ENCODE measurements at places on chromosomes 2 and 18.

DNA sequence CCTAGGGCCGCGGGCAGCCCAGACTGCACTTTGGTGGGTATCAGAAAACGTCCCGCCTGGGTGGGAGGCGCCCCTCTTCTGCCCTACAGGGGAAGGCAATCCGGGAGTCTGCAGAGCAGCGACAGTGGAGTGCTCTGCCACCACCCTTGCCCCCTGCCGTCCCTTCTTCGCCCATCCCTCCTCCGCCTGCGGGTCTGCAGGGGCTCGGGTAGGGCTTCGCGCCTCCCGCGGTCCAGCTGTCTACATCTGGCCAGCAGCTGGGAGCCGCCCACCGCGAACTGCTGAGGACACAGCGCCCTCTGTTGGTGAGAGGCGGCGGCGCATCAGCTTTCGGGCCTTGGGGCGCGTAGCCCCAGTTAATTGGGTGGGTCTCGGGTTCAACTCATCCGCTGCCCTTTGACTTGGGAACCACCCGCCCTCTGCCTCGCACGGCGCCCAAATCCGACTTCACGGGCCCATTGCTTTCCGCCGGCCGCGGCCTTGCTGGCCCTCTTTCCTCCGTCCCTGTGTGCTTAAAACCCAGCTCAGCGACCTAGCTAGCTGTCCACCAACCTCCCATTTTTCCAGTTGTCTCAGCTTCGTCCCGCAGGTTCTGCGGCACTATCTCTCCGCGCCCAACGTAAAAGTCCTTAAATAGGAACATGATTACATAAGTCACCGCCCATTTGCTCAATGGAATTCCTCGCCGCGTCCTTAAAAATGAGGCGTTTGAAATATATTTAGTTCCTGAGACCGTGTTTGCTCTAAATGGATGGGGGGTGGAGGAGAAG is 17.6 kb downstream of the WNT10A start:
- no peak for DNase-seq

DNA sequence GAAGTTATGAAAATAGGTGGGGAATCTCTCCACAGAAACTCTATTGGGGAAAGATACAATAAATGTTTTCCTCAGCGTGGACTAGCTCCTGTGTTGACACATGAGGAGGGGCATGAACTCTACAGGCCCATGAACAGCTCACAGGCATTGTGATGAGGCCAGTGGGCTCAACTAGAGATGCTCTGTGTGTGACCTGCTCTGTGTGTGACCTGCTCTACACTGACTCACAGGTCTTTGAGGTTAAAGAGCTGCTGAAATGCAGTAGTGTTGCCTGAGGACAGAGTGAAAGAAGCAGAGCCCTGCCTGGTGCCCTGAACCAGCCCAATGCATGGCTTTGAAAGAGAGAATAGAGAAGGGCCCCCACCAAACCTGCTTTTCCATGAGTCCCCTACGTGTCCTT is 117.6 kb downstream of the MCFD2 start:
- no peak for DNase-seq

- no peak for DNase-seq
Measured at GRCh38 chr2:238846628-238847418, 1.1 kb upstream of the TWIST2 start.

DNA sequence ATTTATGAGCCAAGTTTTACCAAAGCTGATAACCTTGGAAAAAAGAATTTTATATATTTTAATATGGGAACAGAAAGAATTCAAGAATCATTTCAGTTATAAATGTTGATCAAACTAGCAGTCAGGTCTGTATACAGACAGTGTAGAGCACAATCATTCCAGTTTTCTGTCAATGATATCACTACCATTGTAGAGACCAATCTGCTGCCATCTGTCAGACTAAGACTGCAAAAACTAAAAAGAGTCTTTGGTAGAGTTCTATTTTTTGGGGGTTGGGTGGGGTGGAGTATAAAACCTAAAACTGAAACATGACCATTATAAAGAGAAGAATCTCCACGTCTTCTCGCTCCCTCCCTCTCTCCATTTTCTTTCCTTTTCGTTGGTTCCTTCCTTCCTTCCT is 204.7 kb upstream of the UBE2E3 start:
- DNase-seq = no peak

DNA sequence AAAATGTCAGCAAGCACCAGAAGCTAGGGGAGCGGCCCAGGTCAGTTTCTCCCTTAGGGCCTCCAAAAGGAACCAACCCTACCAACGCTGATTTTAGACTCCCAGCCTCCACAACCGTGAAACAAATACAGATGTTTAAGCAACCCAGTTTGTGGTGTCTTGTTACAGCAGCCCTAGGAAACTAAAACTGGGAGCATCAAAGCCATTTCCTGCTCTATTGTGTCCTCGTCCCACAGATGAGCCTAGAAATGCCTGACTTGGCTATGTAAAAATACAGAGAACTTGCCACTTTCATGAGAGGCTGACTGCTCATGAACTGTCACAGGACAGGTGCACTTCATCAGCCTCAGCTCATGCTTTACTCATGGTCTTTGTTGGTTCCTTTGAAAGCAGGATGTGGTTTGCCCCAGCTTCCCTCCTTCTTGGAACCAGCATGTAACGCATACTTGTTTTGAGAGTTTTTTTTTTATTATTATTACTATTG is 97.6 kb upstream of the SLC39A10 start:
- DNase-seq = peak; percentile 46

GRCh38 chr2:151238527-151239487 is 22.9 kb downstream of the RBM43 start:
- no peak for DNase-seq

GRCh38 chr2:105766300-105766866 is 21.7 kb downstream of the NCK2 start:
- no peak for DNase-seq

- no peak for DNase-seq
Measured at GRCh38 chr2:65605743-65606058, 173.3 kb upstream of the SPRED2 start.

GRCh38 chr18:50194631-50195532 is at the start of gene MYO5B:
Gene MYO5B, minus strand, starts transcription at chr18:50195147. Its CDS starts 354 bp downstream, at chr18:50194793.
- DNase-seq = no peak

GRCh38 chr2:127079358-127079920 is 27.5 kb downstream of the BIN1 start:
- no peak for DNase-seq

GRCh38 chr18:58878640-58879039 is 14.0 kb downstream of the ZNF532 start:
- no peak for DNase-seq

DNA sequence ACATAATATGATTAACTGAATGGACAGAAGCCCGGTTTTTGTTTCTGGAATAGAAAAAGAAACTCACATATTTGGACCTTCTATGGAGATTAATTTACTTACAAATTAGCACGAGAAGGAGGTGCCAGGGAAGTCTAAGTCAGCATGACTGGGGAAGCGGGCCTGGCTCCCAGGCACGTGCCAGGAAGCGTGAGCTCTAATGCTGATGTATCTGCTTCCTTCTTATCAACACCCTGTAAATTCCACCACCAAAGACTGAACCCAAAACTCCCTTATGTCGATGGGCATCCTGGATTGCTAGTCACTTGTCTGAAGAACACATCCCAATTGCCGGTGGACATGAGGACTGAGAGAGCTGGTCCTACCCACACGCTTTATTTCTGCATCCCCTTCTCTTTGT is 134.5 kb downstream of the GALNT14 start:
- no peak for DNase-seq

DNA sequence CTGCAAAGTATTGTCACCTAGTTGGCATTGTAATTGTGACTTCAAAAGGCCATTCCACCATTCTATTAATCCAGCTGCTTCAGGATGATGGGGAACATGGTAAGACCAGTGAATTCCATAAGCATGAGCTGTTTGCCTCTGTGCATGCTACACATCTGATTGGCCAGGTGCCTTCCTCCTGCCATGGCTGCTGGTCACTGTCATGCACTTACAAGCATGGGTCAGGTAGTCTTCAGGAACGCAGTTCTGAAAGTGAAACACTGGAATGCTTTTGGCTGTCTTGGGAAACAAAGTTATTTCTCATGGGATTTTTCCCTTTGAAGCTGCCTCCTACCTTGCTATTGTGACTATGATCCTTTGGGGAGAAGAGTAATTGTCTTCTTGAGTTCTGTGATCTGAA is 267.6 kb downstream of the GBX2 start:
- no peak for DNase-seq

GRCh38 chr2:126329173-126329572 is 326.8 kb upstream of the GYPC start:
- no peak for DNase-seq

GRCh38 chr2:148899638-148900318 is 24.8 kb downstream of the KIF5C start:
- DNase-seq = no peak

DNA sequence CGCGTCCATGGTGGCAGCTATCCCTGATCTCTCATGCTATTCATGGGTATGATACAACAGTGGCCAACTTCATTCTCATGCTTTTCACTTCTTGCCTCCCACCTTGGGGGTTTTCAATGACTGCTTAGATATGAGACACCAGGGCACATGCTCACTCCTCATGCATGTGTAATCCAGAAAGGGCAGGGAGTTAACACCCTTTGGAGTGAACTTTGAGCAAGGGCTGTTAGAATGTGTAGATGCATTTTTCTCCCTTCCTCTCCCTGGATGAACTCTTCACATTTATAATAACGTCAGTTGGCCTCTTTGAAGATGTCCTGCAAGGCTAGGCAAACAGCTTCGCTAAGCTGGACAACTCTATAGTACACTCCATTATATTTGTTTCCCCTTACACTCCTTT is 56.7 kb downstream of the DPP10 start:
- no peak for DNase-seq

DNA sequence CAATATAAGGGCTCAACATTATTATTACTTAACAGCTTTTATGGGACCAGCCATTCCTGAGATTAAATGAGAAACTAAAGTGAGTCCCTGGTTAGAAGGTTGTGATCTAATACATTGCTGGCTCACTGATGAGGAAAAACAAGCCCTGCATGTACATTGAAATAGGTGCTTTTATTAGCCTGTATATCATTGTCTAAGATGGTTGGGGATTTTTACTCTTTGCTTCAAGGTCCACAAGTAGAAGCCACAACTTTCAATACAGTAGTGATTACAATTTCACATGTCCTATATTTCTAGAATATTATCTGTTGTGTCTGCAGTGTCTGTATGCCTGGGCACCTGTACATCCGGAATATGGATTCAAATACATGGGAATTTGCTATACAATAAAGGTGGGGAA is 104.1 kb upstream of the FZD5 start:
- DNase-seq = no peak

DNA sequence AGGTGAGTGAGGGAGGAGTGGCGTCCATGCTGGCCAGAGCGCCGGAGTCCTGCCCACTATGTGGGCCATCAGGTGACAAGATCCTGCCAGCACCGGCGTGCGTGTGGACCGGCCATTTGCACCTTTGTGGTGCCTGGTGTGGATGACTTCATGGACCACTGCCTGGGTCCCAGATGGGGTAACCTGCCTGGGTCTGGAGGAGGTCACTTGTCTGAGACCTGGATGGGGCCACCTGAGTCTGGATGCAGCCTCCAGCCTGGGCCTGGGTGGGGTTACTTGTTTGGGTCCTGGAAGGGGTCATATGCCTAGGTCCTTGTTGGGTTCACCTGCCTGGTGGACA is 299.6 kb downstream of the NDUFA10 start:
- no peak for DNase-seq

GRCh38 chr18:2715990-2716389 is 60.5 kb downstream of the SMCHD1 start:
- no peak for DNase-seq

DNA sequence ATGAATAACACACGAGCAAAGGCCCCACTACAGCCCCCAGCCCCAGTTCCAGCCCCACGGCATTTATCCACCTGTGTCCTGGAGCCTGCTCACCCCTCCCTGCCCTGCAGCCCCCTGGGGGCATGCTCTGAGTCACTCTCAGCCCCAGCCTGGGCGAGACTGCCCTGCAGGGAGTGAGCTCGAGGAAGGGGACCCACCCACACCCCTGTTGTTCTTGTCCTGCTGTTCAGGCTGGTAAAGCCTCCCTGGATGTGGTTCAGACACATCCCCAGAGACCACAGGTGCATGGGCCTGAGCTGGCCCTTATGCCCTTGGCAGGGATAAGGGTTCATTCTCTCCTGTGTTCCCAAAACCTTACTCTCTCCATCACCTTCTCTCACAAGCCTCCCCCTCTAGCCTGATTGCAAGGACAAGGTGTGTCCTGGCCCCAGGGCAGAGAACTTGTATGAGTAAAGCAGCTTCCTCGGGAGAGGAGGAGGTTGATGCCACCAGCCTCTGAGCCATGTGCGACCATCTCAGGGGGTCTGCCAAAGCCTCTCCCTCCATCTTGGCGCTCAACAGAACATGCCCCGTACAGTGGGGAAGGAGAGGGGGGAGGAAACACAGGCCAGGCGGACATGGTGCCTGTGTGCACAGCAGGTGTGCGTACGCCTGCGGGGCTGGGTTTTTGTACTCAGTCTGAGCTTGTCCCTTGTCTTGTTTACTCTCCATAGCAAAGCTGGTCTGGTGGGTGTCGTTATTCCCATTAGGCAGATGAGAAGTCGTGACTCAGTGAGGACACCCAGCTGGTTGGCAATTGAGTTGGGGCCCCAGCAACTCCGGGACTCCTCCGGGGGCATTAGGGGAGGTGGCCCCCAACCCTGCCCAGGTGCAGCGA is 64.4 kb downstream of the CIB4 start:
- no peak for DNase-seq

DNA sequence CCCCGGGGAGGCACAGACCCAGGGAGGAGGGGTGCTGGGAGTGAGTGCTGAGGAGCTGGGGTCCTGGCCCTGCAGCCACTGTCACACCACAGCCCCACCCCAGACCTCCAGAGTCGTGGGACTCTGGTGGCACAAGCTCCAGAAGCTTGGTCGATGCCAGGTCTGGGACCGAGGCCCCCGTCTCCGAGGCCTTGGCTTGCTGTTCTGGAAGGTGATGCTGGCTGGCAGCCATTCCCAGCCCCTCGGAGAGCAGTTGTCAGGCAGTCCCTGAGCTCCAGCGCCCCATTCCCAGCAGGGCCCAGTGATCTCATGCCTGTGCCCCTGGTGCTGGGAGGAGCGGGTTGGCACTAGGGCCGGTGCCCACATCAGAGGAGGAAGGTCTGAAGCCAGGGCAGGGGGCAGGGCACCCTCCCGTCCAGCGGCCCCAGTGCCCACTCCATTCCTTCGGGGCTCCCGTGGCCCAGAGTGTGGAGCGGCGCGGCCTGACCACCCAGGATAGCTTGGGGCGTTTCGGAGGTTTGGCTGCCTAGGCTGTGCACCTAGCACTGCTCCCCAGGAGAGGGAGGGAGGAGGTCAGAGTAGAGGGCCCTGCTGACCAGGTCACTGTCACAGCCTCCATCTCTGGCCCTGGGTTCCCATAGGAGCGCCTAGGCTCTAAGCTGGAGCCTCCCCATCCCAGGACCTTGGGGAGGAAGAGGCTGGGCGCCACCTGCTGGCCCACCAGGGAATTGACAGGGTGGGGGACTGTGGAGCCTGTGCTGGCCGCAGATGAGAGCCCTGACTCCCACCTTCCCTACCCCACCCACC is 16.8 kb upstream of the ALPI start:
- DNase-seq = no peak

GRCh38 chr2:29747786-29748470 is 173.5 kb downstream of the ALK start:
- no peak for DNase-seq

DNA sequence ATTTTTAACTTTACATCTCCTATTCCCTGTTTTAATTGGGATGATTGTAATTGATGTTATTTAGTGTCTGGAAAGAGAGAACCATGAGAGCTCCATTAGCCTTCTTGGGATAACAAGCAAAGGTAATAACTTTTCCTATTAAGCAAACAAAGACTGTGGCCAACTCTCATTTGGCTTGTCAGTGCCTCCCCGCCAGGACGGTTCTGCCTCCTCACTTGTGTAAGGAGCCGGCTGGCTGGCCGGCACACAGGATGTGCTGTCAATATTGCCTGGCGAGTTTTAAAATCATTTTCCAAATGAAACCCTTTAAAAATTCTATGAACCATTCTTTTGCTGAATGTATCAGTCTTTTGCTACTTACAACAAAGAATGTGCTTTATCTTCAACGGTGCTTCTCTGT is 898.3 kb downstream of the CPS1 start:
- DNase-seq = no peak

Data from CMK (cell line).